ENCODE measurements at places on chromosomes 1 and 21.
A peak's percentile ranks its signal among the peaks of the same experiment; 100 is the strongest.

GRCh38 chr21:16404776-16405175 is 675.0 kb downstream of the USP25 start:
- DNase-seq: peak; percentile 26

- DNase-seq: no peak
Measured at GRCh38 chr1:182600745-182601415, 3.3 kb downstream of the RGS16 start.

DNA sequence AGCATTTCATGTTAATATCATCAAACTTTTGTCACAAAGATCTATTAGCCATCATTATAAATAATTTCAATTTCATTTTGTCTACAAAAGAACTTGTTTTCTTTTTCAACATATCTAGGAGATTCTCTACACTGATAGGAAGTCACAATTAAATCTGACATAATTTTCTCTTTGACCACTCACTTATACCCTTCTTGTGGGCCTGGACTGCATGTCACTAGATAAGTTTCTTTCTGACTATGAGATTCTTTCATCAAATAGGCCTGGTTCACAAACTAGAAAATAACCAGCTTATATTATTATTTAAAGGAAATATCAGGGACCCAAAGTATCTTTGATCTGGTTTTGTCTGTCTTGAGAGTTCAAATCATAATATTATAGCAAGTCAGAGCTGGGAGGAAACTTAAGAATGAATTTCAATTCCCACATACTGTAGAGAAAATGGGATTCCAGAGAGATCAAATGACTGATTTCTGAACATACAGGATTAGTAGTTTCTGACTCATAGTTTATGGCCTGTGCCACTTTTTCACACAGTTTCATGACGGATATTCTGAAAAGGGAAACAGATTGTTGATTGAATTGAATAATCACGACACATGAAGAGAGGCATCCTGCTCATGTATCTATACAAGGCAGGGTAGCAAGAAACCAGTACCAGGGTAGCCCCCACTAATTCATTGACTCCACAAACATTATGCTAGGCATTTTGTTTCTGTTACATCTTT is 355.8 kb downstream of the GPATCH2 start:
- peak; percentile 53 for DNase-seq

GRCh38 chr1:159958719-159959380 is 4.8 kb upstream of the SLAMF9 start:
- DNase-seq: no peak

- DNase-seq: no peak
Measured at GRCh38 chr1:112317140-112317539, 78.9 kb upstream of the CTTNBP2NL start.

DNA sequence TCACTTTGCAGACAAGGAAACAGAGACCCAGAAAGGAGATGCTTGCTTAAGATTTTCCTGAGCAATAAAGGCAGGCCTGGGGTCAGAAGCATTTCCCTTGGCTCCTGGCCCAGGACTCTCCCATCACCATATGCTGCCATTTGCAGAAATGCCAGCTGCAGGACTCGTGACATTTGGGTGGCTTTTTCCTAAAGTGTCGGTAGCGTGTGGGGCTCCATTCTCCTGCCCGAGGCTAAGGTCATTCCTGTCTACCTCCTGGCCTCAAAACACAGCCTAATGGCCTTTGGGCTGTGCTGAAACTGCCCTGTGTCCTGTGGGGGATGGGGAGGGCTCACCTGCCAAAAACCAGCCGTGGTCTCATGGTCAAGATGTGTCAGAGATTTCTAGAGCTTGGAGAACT is 216.1 kb upstream of the EDN2 start:
- no peak for DNase-seq

GRCh38 chr1:80447526-80447925 is 1353.2 kb upstream of the ADGRL2 start:
- no peak for DNase-seq

- no peak for DNase-seq
Measured at GRCh38 chr1:39981385-39981784, 26.4 kb downstream of the MFSD2A start.

- no peak for DNase-seq
Measured at GRCh38 chr1:197305925-197306324, 37.9 kb downstream of the CRB1 start.

GRCh38 chr1:227760377-227760776 is 25.1 kb downstream of the SNAP47 start:
- DNase-seq: no peak

- DNase-seq: no peak
Measured at GRCh38 chr1:240058049-240058448, 33.6 kb upstream of the FMN2 start.

GRCh38 chr1:46480959-46481646 is 8.5 kb upstream of the DMBX1 start:
- DNase-seq: no peak

- DNase-seq: no peak
Measured at GRCh38 chr1:66374561-66375111, 159.3 kb upstream of the SGIP1 start.

DNA sequence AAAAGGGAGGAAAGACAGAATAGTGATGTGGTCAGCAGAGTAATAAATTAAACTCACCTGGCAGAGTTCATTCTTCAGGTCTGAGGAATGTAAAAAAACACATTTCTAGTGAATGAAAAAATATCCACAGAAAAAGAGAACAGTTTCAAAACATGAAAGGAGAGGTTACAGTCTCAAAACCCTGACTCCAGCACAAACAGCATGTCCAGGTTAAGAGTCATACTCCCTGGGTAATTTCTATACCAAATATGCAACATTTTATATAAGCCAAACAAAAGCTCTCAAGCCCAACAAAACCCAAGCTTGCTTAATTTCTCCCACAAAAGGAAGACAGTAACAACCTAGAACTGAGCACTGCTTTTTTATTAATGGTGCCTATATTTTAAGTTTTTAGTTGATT is 173.0 kb downstream of the NTMT2 start:
- no peak for DNase-seq

GRCh38 chr1:16026723-16027484 is 5.1 kb downstream of the CLCNKA start:
- no peak for DNase-seq

GRCh38 chr1:119964673-119965363 is 68.5 kb upstream of the ADAM30 start:
- no peak for DNase-seq

DNA sequence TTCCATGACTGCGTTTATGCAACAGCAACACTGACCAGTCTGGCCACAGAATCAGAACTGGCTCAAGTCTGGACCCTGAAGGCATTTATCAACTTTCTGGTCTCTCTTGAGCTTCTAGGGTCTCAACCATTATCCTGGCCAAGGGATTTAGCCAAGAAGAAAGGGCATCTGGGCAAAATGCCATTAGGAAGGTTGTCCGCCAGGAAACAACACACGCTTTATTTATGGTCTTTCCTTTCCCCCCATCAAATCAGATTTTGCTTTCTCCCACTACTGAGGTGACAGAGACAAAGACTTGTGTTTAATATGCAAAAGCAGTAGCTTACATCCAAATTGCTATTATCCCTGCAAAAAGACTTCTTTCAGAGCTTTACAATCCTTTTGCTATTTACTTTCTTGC is 81.6 kb upstream of the PPP2R5A start:
- no peak for DNase-seq

GRCh38 chr21:41953249-41953830 is 478 bp downstream of the C2CD2 start:
- no peak for DNase-seq

DNA sequence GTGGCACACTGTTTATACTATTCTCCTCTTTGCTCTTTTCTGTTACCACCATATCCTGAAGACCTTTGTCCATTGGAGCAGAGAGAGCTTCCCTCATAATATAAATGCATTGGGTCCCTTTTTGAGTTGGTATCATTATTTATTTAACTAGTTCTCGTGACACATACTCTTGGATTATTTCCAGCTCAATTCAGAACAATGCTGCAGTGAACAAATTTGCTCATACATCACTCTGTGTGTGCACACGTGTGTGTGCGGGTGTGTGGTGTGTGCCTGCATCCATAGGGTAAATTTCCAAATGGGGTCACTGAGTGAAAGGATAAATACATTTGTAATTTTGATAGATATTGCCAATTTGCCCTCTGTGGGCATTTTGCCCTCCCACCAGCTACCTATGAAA is 5.8 kb downstream of the PLA2G2A start:
- no peak for DNase-seq

- peak; percentile 81 for DNase-seq
Measured at GRCh38 chr1:214566158-214567104, 15.0 kb upstream of the PTPN14 start.

GRCh38 chr1:89603651-89604413 is 29.1 kb upstream of the LRRC8C start:
- no peak for DNase-seq

DNA sequence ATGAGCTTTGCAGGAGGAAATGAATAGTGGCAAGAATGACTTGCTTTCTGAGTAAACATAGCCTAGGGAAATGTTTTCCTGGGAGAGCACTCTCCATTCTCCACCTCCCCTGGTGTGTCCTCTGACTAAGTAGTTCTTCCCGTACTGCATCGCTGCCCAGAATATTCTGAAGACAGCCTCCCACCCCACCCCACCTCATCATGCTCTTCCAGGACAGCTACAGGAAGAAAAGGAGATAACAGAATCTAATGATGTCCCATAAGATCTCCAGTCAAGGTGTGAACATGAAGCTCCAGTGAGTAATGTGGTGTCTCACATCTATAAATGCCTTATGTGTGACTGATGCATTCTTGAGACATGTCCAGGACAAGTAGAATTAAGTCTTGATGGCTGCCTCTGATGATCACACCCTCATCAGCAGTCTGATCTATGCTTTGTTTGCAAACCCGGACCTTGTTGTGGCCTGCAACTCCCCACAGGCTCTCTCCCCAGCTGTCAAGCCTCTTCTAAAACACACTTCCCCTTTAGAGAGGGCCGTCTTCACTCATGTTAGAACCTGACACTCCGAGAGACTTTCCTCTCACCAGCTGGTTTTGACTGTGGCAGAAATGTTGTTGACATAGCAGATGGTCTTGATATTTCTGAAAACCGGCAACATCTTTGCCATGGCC is 183.0 kb downstream of the CYYR1 start:
- DNase-seq: no peak

DNA sequence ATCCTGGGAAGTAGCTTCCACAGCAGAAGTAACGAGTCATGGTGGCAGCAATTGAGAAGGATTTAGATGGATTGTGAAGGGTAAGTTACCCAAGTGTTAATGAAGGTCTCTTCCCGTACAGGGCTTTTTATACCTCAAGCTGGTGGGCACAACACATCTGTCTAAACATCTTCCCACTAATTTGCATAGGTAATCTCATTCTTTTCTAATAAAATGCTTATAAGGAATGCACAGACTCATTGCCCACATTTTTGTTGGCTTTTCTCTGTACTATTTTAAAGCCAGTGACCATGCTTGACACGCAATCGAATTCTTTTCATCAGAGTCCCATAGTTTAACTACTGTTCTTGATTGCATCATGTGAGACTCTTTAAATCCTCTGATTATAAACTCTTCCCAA is at the start of gene KRTAP7-1:
TSS of gene KRTAP7-1 (minus strand) at position 101 of the 400 bp plus-strand sequence. CDS start at position 40, 61 bp downstream.
- DNase-seq: no peak

GRCh38 chr1:8238141-8239038 is 79.5 kb upstream of the SLC45A1 start:
- DNase-seq: peak; percentile 31

- no peak for DNase-seq
Measured at GRCh38 chr1:91864017-91864700, 21.8 kb downstream of the TGFBR3 start.

DNA sequence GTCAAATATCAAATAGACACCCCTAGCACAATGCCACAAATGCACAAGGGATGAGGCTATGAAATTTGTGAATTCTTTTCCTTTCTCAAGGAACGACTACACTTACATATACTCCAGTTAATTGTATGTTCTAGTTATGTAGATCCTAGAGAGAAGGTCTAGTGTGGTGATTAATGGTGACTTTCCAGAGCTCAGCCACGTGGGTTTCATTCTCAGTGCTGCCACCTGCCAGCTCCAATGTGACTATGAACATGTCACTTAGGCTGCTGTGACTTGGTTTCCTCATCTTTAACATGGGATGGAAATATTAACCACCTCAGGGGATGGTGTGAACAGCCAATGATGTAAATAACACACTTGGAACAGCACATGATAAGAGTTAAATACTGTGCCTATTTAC is 138.3 kb downstream of the APP start:
- DNase-seq: no peak

- DNase-seq: no peak
Measured at GRCh38 chr1:45876000-45876617, 72.7 kb downstream of the MAST2 start.

GRCh38 chr1:31931593-31932225 is 6.5 kb downstream of the PTP4A2 start:
- DNase-seq: no peak

DNA sequence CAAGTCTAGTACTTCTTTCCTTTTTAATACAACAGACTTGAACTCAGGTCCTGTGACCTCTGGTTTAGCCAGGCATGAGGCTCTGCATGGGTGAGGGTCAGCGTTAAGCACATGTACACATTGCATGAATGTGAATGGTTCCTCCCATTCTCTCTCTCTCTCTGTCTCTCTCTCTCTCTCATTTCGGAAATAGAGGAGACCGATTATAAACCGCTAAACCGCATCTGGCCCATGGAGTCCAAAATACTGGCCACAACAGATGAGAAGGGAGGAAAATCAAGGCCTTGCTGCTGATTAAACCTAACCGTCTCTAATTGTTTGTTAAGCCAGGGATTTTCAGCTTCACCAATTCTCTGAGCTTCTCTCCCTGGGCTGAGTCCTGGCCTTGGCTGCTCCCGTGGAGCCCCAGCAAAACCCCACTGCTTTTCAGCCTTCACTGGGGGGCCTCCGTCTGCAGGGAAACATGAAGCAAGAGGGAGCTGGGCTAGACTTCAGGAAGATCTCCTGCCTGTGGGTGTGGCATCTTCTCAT is 6.6 kb downstream of the RSPO1 start:
- DNase-seq: no peak

- no peak for DNase-seq
Measured at GRCh38 chr21:38979271-38980121, 173.8 kb downstream of the ETS2 start.

GRCh38 chr1:31626223-31627207 is 9.0 kb downstream of the HCRTR1 start:
- no peak for DNase-seq

DNA sequence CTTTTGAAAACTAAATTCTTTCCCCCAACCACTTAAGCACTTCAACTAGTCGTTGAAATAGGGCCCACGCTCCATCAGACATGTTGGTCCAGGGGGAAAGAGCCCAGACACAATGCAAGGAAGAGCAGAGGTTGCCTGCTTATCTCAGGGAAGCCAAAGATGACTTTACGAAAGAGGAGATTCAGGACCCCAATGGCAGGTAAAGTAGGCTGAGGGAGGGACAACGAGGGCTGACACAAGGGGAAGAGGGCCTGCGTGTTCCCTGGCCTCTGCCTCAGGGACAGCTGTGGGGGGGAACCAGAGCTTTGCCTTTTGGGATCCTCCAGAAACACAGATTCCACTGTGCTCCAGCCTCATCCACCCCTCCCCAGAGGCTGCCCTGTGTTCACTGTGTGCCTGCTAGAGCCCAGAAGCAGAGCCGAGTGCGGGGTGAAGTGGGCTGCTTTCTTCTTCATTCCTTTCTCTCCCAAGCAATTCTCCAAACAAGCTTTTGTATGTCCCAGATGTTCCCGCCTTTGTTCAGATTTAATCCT is 135.5 kb upstream of the GRIK3 start:
- DNase-seq: no peak

GRCh38 chr1:174209347-174210187 is 50.2 kb downstream of the RABGAP1L start:
- DNase-seq: no peak

All from fibroblast of the conjunctiva (primary cell).